ENCODE measurements at places on chromosomes 2 and 18.

DNA sequence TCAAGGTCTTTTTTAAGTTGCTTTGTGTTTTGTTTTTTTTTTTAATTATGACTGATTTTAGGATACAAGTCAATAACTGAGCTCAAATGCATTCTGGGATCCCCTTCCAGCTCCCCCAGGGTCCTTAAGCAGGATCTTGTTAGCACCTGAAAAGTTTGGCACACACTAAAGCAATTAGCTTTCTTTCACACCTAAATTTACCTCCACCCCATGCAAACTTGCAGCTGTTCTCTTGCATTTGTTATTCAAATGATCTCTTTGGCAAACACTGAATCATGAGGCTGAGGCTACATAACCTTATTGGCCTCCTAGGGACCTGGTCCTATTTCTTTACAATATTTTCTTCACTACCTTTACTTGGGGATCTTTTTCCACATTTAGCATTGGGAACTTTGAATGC, 2026.1 kb upstream of the CELF4 start:
- no peak for DNase-seq

- DNase-seq = no peak
Measured at GRCh38 chr2:54587171-54588016, 131.3 kb downstream of the SPTBN1 start.

DNA sequence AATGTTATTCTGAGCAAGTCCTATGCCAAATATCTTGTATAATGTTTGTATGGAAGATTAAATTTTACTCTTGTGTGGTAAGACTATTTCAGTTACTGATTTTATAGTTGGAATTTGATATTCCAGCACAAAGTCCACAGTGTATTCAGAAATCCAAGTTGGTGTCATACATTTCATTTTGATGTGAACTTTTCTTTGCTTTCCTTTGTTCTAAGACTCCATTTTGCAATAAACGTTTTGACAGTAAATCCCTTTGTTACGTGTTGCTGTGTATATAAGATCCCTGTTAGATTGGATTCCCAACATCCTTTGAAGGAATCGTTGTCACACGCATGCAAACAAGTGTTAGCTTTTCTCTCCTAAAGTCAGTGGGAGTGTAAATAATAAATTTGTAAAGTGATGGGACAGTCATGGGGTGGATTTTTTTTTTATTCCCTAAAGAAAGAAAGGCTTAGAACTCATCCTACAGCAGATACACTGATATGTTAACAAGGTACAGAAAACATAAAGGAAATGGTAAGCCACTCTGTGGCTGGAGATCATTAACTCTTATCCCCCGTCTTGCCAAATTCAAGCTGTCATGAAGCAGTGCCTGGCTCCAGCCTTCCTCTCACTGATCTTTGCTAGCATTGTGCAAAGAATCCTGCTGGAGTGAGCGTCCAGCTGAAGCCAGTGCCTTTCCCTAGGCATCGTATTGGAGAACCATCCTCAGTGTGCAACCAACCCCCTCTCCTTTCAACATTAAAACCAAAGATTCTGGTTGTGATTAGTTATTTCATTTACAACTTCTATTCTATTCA, 127.6 kb upstream of the CDCA7 start:
- DNase-seq = no peak

GRCh38 chr18:4636967-4637366, 181.9 kb upstream of the DLGAP1 start:
- DNase-seq = no peak

DNA sequence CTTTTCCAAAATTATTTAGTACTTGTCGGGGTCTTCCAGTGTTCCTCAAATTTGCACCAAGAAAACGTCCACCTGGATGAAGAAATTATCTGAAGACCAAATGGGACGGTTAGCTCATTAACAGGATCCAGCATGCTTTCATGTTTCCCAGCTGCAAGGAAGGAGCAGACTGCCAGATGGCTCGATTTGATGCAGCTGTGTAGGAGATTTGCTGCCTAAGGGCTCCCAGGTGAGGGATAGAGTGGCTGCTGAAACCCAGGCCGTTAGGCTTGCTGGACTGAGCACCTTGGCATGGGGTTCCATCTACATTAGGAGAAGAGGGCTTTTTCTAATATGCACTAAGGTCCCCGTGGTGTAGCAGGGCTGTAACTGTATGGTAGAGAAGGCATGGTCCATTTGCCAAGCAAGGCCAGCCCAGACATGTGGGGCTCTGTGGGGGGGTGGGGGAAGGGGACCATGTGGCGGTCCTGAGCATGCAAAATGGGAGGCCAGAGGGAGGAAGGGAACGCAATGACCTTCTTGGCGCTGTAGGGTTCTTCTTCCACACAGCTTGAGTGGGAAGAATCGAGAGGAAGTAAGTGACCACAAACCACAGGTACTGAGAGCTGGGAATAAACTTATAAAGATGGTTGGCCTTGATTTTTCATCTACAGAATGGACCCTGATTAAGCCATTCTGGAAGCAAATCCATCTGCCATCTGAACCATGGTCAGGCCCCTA, 144.0 kb downstream of the TMEM163 start:
- no peak for DNase-seq

DNA sequence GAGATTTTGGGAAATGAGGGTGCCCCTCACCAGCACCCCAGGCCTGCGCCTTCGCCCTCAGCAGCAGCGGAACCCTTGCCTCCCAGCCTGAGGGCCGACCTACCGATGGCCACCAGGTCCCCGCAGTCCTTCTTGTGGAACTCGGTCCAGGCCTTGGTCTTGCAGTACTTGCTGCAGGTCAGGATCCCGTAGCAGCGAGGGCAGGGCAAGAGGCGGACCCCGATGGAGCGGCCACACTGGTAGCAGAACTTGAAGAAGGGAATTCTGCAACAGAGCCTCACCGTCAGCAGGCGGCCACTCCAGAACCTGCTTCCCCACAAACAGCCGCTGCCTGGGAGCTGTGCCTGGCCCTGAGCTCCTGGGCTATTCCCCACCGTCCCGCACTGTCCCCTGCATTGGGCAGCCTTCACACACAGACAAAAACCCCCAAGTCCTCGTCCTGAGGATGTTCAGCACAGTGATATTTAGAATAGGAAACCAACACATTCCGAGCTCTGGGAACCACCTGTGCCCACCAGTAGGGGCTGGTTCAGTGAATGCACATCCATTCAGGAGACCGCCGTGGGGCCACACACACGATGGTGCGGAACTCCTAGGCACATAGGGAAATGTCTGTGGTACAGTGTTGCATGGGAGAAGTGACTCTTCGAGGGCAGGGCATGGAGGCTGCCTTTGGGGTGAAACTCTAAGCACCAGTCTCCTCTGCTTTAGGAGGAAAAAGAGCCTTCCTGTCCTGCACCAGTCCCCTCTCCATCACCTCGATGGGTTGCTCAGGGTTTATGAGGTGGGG, 45.6 kb downstream of the GPC1 start:
- no peak for DNase-seq

- no peak for DNase-seq
Measured at GRCh38 chr2:231765496-231765929, 15.6 kb downstream of the PDE6D start.

- DNase-seq = no peak
Measured at GRCh38 chr2:71500426-71501079, 47.2 kb downstream of the DYSF start.

DNA sequence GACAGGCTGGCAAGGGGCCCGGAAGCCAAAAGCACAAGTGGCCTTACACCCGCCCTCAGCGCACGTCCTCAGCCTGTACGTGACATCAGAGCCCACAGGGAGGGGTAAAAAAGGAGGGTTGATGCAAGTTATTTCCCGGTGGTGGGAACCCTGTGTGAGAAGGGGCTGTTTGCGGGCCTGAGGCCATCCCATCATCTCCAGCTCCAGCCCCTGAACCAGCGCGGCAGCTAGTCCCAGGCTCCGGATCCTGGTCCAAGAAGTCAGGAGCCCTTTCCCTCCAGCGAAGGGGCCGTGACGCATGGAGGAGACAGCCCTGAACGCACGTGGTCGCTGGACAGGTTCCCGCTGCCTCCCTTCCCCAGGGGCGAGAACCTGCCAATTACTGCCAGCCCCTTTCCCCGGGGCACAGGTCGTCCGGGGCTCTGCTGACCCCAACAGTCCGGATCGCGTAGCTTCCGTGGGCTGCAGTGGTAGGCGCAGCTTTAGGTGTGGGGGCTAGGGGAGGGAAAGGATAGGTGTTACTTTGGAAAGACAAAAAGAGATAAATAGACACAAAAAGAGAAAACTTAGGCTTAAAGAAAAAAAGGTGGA, 1.3 kb upstream of the LRP2 start:
- no peak for DNase-seq

DNA sequence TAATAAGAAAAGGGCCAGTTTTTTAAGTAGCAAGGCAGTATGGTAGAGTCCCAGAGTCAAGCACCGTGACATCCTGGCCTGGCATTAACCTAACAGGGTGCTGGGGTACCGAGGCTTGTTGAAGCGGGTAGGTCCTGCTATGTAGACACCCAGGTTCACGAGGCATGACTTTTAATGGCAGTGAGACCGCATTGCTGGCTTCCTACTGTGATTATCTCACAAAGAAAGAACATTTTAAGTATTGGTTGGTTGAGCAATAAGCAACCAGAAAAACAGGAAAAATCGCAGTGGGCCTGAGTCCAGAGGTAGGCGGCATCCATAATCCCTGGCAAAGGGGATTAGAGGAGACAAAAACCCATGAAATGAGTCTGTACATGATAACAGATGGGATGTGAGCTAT, 927.9 kb upstream of the ACVR2A start:
- DNase-seq = no peak

DNA sequence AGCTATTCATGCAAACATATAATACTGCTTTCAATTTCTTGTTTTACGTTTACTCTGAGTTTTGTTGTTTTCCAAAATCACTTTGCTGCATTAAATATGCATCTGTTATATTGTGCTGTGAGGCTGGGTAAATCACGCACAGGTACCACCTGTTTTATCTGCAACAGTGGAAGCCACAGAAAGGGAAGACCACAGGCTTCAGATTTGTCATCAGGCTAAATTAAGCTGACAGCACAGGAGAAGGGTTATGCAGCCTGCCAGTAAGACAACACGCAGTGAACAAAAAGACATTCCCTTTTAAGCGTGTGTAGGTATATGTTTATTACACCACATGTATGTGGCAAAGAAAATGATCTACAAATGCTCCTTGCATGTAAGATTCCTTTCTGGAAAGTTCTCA, 38.2 kb downstream of the ZNF516 start:
- DNase-seq = no peak

DNA sequence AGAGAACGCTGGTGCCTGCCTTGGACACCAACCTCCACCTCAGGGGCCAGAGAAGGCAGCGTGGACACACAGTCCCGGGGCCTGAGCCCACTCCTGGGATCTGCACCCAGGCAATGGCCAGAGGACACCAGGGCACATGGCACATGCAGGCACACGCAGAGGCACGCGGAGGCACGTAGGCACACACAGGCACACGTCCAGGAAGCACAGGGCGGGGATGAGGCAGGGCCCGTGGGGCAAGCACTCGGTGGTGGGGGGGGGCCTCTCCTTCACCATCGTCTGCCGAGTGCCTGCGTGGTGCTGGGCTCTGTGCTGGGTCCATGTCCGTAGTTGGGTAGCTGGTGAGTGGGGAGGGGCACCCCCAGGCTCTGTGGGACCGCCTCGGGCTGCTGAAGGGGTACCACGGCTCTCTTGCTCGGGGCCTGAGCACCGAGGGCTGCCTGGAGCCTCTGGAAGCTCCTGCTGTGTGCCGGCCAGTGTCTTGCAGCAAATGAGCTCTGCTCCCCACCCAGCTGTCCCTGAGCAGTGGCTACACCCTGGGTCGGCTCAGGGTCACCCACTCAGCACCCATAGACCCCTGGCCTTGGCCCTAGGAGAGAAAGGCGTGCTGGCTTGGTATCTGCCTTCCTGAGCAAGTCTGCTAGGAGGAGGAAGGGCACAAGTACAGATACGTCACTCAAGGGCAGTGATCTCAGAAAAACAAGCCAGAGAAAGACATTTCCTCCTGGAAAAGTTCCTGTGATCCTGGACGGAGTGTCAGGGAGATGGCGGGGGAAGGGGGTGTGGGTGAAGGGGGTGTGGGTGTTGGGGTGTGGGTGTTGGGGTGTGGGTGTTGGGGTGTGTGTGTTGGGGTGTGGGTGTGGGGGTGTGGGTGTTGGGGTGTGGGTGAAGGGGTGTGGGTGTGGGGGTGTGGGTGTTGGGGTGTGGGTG, 26.4 kb downstream of the RTP5 start:
- no peak for DNase-seq

GRCh38 chr2:54704688-54705605, 18.5 kb upstream of the EML6 start:
- no peak for DNase-seq

- DNase-seq = no peak
Measured at GRCh38 chr2:31729442-31730092, 148.8 kb upstream of the SRD5A2 start.

DNA sequence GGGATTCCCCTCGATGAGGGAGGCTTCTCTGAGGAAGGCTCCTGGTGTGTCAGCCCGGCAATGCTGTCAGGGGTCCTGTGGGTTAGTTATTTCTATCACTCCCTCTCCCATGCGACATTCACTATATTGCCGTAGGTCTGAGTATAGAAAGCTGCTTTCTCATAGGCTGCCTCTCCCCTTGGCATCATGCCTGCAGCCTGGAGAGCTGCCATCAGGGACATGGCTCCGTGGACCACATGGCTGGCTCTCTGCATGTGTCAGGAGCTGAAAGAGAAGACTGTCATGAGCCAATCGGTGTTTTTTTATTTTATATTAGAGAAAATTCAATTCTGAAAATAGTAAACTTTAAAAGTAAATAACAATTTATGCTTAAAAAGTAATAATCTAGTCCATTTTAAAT, 198.0 kb downstream of the CDH20 start:
- DNase-seq = no peak

GRCh38 chr2:40395169-40396073, 56.5 kb downstream of the SLC8A1 start:
- DNase-seq = no peak

DNA sequence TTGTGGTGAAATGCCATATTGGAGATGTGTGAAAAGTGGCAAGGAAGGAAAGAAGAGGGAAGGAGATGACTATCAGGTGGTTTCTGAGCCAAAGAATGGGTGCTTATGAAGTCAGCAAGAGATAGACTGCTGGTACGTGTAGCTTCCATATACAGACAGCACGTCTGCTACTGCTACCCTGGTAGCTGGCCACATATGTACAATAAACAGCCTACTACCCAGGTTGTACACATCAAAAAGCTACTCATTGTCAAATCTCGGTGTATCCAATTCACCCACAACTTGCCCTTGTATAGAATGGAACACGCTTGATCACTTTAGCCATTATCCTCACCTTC, 761.8 kb downstream of the LRRTM4 start:
- no peak for DNase-seq

- no peak for DNase-seq
Measured at GRCh38 chr2:31223749-31224148, 6.4 kb upstream of the CAPN14 start.
